ENCODE measurements at places on chromosomes 16 and 17. TPM values are rescaled to one million over a fixed set of nuclear protein-coding genes. Genes with fewer than 3 reads are reported as not detected.
A peak's percentile ranks its signal among the peaks of the same experiment; 100 is the strongest.

DNA sequence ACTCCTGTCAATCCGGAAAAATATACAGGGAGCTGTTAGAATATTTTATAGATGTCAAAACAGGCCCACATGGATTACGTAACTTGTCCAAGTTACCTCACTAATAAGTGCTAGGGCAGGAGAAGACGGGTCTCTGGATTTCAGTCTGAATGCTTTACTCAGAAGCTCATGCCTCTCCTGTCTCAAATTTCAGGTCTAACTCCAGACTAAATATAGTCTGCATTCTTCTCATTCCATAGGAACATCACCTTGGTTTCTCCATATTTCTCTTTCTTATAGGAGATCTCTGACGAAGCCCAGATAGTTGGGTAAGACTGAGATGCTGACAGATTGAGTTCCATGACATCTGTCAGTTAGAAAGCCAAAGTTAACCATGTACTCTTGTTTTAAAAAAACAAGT, 174.2 kb downstream of the STX8 start:
- DNase-seq: no peak

DNA sequence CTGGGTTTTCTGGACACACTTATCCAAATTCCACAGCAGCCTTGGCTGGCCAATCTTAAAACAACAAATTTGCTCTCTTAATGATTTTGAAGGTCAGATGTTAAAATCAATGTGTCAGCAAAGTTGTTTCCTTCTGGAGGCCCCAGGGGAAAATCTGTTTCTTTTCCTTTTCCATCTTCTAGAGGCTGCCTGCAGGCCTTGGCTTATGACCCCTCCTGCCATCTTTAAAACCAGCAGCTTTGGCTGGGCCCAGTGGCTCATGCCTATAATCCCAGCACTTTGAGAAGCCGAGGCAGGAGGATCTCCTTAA, 3.0 kb downstream of the LGALS9 start:
- DNase-seq: no peak

The SPATA32 gene
- not detected for total RNA-seq

DNA sequence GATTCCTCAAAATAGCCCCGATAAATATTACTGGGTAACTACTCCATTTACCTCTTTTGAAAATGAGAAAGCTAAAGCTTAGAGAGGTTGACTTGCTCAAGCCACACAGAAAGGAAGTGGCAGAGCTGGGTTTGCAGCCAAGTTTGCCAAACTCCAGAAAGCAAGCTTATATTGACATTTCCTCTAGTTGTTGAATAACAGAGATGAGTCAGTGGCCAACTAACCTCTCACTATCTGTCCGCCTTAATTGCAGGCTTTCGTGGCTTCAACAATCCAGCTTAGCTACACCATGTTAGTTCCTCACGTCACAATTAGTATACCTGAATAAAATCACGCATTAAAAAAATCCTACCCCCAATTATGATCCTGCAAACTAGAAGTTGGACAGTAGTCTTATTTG, 151.7 kb downstream of the CNTNAP4 start:
- DNase-seq: no peak

DNA sequence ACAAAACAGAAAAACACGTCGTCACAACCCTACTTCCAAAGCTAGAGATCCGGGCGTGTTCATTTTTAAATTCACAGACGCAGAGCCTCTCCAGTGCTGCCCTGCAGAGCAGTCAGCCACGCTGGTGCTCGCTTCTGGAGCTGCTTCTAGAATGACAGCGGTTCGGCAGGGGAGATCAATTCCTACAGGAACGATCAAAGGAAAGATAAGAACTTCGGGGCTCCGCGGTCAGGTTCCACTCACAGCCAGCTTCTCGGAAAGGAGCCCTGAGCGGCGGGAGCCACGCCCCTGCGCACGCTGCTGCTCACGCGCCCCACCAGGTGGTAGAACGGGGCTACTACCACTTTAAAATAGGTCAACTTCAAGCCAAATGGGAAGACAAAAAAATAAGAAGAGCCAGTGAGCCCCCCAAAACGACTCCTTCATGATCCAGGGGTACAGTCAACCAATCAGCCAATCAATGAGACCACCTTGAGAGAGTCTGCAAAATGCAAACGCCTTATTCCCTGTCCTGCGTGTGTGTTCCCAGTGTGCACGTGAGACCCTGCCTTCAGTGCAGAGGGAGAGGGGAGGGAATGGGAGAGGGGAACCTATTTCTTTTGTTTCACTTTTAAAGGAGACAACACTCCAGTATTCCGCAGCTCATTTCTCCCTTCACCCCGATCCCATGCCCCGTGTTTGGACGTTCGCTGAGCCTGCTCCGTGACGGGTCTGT, 209.7 kb downstream of the RBFOX3 start:
- DNase-seq: peak; percentile 77

DNA sequence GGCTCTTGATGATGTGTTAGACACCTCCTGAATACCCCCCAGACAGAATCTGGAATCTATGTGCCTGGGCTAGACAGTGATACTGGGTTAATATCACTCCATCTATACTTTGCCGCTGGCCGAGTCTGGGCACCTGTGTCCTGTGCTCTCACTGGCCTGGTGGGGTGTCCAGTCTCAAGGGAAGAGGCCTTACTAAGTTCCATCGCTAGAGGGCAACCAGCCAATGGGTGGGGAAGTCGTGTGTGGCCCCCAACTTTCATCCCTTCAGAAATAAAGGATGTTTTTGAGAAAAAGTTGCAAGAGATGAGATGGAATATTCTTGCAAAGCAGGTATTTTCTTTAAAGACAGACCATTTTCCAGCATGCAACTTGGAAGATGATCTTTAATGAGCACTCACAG, 1.6 kb upstream of the GLP2R start:
- no peak for DNase-seq

DNA sequence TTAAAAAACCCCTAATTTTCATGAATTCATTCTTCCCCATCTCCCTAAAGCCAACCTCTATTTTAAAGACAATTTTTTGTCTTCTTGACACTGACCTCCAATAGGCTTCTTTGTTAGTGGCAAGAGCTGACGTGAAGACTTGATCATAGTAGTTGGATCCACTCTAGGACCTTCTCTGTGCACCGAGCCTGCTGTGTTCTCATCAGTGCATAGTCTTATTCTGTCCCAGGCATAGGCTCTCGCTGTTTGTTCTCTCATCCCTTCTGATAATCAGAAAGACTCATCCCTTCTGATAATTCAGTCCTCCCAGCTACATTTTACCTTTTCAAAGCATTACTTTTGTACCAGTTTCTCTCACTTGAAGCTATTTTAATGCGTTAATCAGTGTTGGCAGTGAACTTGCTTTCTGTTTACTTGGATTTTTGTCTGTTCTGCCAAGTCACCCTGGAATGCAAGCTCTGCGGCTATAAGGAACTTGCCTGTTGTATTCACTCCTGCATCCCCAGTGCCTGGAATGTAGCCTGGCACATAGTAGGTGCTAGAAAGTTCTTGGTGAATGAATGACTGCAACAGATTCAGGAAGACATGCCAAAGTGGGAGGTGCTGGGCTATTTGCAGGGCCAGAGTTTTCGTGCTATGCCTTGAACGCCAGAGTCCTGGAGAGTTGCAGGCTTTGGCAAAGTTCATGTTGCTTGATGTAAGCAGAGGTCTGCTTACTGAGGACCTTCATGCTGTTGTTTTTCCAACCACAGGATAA, 147.6 kb upstream of the MPHOSPH6 start:
- no peak for DNase-seq

The KRTAP4-1 gene
- total RNA-seq: not detected
